ENCODE measurements at places on chromosomes 12 and 14.

GRCh38 chr12:13229504-13229903 is 33.0 kb downstream of the EMP1 start:
- DNase-seq = no peak

GRCh38 chr12:4241592-4241991 is 32.0 kb upstream of the CCND2 start:
- DNase-seq = no peak

DNA sequence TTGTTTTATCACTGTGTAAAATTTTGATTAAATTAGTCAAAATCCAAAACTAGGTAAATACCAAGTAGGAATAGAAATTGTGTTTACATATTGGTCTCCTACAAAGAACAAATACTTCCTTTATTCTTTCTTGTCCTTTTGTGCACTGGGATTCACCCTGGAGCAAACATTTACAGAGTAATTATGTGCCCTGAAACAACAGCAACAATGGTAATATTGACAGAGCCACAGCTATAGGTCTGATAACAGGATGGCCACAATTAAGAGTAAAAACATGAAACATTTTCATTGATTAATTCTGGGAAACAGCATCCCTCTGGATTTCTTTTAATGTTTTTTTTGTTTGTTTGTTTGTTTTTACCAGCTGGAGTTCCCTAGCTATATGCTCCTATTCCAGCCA is 61.2 kb downstream of the SLC38A6 start:
- DNase-seq = no peak

GRCh38 chr14:99938376-99938775 is 126.8 kb upstream of the EVL start:
- no peak for DNase-seq

- no peak for DNase-seq
Measured at GRCh38 chr12:106068296-106068695, 70.5 kb downstream of the NUAK1 start.

DNA sequence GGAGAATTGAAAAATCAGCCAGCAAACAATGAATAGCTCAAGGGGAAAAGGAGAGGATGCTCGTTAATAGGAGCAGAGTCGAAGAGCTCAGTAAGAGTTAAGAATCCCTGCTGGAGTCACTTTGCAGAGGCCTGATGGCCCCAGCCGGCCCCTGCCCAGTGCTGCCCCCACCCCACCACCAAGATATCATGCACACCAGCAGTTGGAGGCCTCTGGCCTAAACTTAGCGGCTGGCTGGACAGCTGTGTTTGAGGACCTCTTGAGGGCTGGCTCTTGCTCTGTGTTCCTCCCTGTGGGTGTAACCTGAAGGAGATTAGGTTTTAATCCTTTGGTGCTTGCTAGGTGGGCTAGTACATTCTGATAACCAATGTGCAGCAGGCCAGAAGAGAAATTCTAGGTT is 142.0 kb downstream of the PLXNC1 start:
- DNase-seq = no peak

DNA sequence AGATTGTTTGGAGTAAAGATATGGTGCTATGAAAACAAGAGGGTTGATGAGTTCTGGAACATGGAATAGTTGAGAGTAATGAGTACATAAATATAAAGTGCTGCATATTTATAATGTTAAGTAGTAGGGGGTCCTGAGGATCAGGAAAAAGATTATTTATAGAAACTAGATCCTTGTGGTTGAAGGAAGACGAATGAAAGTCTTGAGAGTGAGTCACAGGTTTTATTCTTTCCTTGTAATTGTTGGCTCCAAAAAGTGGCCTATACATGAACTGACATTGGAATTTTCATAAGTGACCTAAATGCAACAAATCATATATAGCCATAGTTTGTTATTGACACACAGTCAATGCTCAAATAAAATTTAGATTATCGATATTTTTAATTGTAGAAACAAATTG is 440.4 kb upstream of the PRICKLE1 start:
- DNase-seq = no peak

DNA sequence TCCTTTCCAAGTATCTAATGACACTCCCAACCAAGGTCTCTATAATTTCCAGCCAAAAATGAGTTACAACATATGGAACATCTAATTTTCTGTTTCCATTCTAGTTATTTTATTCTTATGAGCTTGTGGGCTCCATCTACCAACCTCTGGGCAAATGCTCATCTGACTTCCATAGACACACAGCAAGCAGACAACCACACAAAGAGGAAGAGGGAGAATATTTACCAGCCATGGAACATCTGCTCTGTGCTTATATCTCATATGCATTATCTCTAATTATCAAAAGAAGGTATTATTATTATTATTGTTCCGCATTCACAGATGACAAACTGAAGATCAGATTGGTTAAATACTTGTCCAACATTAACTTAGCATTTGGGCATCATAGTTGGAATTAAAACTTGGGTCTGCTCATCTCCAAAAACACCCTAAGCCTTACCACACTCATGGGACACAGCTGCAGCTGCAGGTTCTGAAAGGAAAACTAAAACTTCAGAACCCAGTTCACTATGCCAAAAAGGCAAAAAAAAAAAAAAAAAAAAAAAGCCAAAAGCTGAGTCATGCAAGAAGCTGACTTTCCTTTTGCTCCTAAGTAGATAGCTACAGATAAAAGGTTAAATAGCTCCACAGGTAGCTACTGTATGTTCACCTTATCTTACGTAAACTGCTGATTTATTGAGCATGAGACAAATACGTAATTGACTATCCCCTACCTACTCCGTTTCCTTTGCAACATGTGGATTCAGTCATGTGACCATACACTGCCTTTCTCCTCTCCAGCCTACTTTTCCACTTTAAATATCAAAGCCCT is 23.6 kb upstream of the TCL1B start:
- no peak for DNase-seq

DNA sequence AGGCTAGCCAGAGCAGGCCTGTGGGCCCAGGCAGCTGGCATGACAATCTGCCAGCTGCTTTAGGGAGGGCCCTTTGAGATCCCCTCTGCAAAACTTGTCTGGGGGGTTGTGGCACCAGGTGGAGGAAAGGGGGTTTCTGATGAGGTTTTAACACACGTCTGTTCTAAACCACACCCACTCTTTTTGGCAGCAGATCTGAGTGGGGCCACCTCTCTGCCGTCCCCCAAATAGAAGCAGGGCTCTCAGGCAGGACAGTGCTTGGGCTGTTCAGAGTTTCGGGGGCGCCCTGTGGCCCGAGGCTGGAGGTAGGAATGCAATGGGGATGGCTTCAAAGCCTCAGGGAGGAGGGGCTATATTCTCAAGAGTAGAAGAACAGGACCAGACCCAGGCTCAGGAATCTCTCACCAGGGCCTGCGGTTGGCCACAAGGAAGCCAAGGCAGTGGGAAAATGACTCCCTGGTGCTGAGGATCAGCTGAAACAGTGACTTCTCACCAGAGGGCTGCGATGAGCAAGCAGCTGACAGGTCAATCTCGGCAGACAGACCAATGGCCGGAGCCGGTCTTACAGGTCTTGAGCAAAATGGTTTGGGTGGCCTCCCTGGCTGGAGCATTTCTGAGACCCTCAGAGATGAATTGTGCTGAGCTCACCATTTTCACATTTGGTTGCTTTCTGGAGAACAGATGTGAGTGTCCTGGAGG is 1.5 kb upstream of the KRT5 start:
- DNase-seq = peak; percentile 81

- no peak for DNase-seq
Measured at GRCh38 chr12:52759218-52759617, 17.9 kb downstream of the KRT76 start.

DNA sequence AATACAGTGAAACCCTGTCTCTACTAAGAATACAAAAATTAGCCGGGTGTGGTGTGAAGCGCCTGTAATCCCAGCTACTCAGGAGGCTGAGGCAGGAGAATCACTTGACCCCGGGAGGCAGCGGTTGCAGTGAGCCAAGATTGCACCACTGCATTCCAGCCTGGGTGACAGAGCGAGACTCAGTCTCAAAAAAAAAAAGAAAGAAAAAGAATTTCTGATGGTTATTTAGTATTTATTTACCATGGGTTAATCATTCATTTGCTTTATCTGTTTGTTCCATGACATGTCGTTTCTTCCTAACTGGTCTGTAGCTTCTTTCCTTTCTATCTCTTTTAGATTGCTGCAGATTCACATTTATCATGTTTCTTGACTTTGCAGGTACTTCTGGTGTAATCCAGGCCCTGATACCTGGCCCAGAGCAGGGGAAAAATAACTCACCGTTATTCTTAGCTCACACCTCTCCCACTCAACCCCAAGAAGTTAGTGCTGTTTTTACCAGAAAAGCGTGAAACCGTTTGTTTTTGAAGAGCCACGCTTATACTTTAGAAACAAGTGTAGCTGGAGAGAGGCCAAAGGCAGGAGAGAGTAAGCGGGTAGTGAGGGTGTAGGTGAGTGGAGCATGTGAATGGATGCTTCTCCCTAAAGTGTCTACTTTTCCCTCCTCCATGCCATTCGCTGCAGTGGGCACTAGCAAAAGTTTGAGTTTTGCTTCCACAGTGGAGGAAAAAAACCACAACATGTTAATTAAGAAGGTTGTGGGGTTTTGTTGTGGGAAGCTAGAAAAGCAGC is 45.4 kb downstream of the SRGAP1 start:
- peak; percentile 6 for DNase-seq

- no peak for DNase-seq
Measured at GRCh38 chr12:15355766-15356165, 33.5 kb downstream of the PTPRO start.

DNA sequence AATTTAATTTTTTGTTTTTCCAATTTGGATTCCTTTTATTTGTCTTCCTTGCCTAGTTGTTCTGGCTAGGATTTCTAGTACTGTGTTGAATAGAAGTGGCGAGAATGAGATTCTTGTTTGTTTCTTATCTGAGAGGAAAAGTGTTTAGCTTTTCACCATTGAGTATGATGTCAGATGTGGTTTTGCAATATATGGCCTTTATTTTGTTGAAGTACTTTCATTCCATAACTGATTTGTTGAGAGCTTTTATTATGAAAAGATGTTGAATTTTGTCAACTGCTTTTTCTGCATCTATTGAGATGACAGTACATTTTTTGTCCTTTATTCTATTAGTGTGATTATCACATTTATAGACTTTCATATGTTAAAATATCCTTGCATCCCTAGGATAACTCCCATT is 462.0 kb downstream of the CCDC91 start:
- DNase-seq = no peak

DNA sequence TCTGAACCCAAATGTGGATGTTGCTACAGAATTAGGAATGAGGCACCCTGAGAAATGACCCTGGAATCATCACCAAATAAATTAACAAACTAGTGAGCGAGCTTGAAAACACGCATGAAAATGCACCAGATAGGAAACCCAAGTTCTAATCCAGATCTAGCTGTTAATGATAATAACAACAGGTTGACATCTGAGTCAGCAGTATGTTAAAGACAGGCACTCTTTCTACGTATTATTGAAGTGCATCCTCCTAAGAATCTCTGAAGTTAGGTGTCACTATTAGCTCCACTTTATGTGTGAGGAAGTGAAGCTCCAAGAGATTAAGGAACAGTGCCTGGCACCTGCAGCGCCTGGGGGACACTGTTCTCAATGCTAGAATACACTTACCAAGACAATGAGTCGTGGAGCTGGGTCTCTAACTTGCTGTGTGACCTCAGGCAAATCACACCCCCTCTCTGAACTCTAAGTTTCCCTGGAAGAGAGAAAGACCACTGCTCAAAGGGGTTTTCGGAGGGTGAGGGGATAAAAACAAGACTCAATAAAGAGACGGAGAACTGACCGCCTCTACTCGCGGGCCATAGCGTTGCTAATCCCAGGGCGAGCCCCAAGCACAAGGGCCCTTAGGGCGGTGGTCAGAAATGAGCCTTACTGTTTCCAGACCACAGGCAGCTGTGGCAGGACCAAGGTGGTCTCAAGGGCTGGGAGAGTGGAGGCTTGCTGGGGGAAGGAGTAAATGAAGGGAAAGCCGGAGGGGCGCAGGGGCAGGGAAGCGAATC is 2.1 kb downstream of the SLC6A12 start:
- no peak for DNase-seq

GRCh38 chr14:33414041-33414440 is 475.4 kb downstream of the NPAS3 start:
- no peak for DNase-seq

DNA sequence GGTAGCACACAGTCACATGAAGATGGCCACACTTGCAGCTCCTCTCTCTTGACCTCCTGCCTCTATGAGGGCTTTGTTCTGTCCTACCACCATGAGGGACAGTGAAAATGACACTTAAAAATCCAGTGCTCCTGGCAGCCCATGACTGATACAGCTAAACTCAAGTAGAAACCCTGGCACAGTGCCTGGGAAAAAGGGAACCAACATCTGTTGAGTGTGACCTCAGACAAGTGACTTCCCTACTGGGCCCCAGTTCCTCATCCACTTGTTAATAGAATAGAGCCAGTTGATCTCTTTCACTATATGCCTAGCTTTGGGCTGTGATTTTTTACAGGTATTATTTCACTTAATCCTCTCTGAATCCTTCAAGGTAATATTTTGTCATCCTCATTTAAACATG is 4.8 kb downstream of the GUCY2C start:
- DNase-seq = no peak

Measured in vagina (tissue), 2 donors.